Renal cortex interstitium (tissue), 15 donors: ENCODE measurements at places on chromosomes 1 and 21. TPM values are rescaled to one million over a fixed set of nuclear protein-coding genes. Genes with fewer than 3 reads are reported as not detected.

CD1E gene
- polyA plus RNA-seq = 0.11 TPM

GRCh38 chr1:31764312-31765040 lies at the start of gene ADGRB2:
ADGRB2 (minus strand) TSS chr1:31764340; CDS start chr1:31757221, 7,119 bp downstream.
- DNase-seq = no peak

- no peak for DNase-seq
These were observed 49.0 kb upstream of the EFHD2 start for GRCh38 chr1:15360700-15361099.

GRCh38 chr1:85991261-85991660 lies 165.3 kb downstream of the COL24A1 start:
- DNase-seq = no peak

LCK gene
- polyA plus RNA-seq = 3.4 TPM
